ENCODE measurements at places on chromosomes 2 and 18.

DNA sequence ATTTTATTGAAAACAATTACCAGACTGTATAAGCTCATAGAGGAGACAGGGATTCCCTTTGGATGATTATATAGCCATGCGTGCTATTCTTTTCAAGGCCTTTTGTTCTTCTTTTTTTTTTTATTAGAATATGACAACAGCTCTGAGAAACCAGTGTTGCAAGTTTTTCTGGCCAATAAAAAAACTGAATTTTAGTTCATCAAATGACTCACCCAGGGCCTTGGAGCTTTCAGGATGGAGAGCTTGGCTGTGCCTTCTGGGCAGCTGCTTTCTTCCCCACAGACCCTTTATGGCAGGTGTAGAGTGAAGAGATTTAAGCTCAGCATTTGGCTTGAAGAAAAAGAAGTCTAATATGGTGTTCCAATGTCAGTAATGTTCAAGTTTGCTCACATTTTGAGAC is 497.9 kb upstream of the FANCL start:
- no peak for DNase-seq

- DNase-seq, result no peak
Observed at GRCh38 chr18:21907451-21907850, 166.9 kb downstream of the MIB1 start.

DNA sequence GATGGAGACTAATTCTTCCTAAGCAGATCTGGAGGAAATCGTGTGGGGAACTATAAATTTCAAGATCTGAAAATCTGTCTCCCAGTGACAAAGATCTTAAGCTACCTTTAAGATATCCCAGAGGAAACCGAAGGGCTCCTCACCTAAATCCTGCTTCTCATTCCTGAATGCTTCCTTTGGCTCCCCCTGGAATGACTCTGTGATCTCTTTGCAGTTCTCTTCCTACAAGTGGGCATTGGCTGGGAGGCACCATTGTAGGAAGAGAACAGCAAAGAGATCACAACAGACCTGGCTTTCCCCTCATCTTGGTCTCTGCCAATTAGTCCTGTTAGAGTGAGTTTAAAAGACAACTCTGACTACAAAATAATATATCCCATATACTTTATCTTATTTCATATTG is 70.0 kb upstream of the KCNH7 start:
- no peak for DNase-seq

- DNase-seq, result no peak
Observed at GRCh38 chr2:220353897-220354296, 726.5 kb downstream of the SLC4A3 start.

DNA sequence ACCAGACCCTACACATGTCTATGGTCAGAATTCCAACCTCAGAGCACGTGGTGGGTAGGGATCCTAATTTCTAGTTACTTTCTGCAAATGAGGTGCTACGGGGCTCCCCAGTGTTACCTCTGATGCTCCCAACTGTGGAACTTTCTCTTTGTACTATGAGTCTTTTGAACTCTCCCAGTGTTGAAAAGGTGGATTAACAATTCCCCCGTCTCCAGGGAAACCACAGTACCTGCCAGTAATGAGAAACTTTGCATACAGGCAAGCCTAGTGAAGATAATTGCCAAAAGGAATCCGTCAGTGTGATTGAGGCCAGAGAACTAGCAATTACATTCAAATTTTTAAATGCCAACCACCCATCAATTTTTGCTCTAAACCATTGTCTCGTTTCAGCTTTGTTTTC is 129.0 kb upstream of the FOSL2 start:
- DNase-seq, result no peak

DNA sequence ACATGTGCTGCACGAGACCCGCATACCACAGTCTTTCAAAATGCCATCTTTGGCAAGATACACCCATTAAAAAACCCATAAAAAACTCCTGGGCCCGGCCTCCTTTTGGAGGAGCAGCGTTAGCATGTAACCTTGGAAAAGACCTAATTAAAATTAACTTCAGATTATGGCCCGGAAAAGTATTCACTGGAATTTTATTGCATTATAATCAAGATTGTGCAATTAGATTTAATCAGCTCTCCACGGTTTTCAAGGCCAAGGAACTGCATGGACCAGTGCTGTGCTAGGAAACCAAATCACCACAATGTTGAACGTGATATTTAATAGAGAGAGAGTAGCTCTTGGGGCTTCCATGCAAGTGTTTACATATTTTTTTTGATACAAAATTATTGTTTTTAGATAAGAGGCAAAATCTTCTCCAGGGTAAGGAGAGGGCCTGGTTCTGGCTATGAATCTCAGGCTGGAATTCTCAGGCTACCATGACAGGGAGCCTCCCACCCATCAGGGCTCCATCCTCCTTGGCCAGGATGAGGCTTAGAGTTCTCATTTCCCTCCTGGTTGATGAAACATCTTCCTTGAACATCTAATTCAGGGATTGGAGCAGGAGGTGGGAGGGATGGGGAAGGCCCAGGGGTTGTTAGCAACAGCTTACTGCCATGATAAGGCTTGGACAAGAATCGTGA is 82.0 kb upstream of the TTC39C start:
- DNase-seq, result no peak

DNA sequence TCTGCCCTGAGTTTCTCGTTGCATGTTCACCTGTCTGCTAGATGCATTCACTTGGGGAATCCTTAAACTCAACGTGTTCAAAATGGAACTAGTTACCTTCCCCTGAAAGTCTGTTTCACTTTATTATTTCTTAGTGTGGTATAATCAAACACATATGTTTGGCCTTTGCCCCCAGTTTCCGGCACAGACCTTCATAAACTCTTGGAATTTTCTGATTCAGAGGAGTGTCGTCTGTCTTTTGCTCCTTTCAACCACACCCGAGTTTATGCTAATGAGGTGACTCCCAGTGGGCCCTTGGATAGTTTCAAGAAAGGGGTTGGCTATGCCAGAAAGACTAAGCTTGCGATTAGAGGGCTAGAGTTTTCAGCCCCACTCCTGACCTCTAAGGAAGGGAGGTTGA is 198.9 kb downstream of the CDCA7 start:
- DNase-seq, result no peak

- no peak for DNase-seq
Observed at GRCh38 chr2:189013671-189014448, 39.7 kb downstream of the COL3A1 start.

GRCh38 chr2:84946204-84947009 is 24.6 kb upstream of the KCMF1 start:
- DNase-seq, result no peak

DNA sequence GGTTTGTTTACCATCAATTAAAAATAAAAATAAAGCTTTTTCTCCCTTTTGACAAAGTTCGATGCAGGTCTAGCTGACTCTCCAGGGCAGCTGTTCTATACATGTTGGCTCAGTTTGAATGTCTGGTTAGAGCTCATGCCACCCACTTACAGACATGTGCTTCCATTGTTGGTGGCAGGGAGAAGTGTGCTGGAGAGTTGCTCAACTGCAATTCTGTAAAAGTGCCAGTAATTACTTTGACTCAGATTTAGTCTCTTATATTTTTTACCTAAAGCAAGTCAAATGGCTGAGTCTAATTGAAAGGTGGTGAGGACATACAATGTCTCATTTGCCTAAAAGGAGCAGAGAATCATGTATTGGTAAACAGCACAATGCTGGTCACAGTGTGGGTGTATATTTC is 609.1 kb upstream of the SYT4 start:
- DNase-seq, result no peak
